ENCODE measurements at places on chromosomes 5 and 9.
A peak's percentile ranks its signal among the peaks of the same experiment; 100 is the strongest.

GRCh38 chr9:120453792-120454191 lies 126.2 kb downstream of the CDK5RAP2 start:
- no peak for DNase-seq

GRCh38 chr5:112253478-112254250 lies 165.4 kb downstream of the EPB41L4A start:
- DNase-seq, result peak; percentile 87

- peak; percentile 39 for DNase-seq
Measured at GRCh38 chr5:55509796-55510522, 24.8 kb downstream of the PLPP1 start.

DNA sequence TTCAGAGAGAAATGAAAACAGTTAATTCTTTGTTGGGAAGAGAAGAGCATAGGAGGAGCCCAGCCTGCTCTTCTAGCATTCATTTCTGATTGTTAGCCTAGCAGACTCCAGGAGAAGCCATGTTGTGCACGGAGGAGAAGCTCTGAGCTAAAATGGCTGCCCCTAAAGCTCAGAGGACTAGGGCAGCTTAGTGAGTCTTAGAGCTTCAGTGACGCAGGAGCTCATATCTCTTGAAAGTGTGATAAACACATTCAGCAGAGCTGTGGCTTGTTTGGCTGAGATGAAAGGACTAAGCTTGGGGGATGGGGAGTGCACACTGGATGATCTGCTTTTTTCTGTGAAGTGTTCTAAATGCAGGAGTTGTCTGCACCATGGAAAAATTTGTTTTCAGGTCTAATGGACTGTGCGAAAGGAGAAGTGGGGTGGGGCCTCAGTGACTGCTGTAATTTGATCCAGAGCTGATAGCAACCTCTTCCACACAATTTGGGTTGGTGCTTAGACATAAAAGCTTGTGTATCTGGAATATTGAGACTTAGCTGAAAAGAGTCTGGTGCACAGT lies 58.5 kb downstream of the ZNF462 start:
- DNase-seq, result peak; percentile 83

DNA sequence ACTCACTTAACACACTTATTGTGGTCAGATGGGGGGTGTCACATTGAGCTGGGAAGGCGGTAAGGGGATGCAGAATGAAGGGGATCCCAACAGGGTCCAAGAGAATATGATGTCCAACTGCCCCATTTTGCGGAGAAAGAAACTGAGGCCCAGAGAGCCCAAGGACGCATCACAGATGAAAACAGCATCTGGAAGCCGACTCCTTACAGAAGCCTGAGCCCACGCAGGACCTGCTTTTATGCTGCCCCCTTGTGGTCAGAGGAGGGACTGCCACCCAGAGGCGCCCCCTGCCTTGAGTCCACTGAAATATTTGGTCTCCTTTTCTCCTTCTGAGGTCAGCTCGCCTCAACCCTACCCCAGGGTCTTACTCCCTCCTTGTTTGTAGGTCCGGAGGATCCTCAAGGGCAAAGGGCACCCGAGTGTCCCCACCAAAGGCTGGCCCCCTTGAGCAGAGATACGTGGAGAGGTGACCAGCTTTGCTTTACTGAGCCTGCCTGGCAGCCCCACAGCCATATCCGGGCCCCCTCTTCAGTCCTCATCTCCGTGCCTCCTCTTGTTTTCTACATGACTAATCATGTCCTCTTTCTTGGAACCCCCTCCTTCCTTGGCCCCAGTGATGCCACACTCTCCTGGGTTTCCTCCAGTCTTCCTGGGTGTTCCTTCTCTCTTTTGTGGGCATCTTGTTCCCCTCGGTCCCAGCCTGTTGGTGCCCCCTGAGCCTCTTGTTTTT lies 30.0 kb upstream of the TTLL11 start:
- peak; percentile 80 for DNase-seq

DNA sequence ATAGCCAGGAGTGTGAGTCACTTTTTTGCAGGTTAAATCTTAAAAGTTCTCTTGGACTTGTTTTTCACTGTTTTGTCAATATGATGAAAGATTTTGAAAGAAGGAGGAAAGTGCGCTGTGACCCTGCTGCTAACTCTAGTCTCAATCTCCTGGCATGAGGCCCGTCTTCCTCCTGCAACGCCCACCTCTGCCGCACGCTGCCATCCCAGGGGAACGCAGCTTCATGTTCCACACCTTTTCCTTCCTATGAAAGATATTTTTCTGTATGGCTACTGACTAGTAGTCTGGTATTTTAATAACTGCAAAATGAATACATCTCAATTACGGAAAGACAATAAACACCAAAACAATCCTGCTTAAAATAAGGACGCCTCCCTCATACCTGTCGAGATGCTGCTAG lies 8.3 kb downstream of the PPIC start:
- DNase-seq, result no peak

- no peak for DNase-seq
Measured at GRCh38 chr9:97918611-97919010, 3.7 kb downstream of the TRMO start.

GRCh38 chr5:14762549-14763216 lies 98.2 kb downstream of the OTULIN start:
- no peak for DNase-seq

Measured in fibroblast of pulmonary artery (primary cell).